ENCODE measurements at places on chromosomes 12 and 14.

DNA sequence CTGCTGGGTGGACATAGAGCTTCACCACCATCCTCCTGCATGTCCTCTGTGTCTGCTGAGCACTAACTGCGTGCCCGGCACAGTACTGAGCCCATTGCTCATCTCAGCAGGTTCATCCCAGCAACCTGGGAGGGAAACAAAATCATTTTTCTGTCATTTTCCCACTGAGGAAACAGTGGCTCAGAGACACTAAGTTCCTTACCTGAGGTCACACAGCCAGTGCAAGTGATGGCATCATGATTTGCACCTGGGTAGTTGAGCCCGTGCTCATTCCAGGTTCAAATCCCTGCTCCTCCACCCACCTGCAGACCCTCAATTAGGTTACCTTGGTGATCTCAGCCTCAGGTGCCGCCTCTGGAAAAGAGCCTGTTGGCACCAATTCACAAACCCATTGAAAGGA, 23.4 kb downstream of the RNFT2 start:
- DNase-seq = no peak

DNA sequence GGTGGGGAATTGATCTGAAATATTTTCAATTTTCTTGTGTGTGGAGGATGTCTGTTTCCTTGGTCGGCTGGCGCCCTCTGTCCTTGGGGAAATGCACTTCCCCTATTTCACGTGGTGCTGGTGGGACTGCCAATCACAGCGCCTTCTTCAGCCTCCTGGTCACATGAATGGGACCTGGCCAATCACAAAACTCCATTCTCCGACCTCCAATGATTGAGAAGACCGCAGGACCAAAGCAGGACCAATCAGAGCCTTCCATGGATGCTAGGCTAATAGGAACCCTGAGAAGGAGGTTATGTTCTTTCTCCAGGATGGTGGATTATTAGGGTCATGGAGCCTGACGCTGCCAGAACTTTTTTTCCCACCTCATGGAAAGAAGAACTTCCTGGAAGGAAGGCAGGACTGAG, 188.7 kb downstream of the TTC8 start:
- no peak for DNase-seq

DNA sequence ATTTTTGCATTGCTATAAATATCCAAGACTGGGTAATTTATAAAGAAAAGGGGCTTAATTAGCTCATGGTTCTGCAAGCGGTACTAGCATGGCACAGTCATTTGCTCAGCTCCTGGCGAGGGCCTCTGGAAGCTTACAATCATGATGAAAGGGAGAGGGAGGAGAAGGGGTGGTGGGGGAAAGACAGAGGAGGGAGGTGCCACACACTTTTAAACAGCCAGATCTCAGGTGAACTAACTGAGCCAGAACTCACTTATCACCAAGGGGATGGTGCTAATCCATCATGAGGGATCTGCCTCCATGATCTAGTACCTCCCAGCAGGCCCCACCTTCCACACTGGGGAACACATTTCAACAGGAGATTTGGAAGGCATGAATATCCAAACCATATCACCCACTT, 476.3 kb downstream of the PCNX1 start:
- no peak for DNase-seq

DNA sequence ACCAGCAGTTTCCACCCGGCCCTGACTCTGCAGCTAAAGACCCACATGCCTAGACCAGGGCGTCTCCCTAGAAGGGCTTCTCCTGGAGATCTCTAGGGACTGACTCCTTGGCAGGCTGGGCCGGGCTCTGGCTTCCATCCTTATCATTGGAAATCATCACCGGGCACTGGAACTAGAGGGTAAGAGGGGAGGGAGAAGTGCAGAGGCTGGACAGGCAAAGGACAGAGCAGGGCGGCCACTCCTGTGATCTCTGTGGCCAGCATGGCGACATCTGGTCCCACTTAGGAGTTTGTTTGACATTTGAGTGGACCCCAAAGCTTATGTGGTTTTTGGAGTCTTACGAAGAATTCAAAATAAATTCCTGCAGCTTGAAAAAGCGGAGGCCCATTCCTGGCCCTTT, 7.1 kb downstream of the LTBP2 start:
- no peak for DNase-seq

GRCh38 chr12:3684449-3685051, 68.4 kb downstream of the CRACR2A start:
- no peak for DNase-seq

GRCh38 chr12:6462234-6462995, 8.1 kb downstream of the VAMP1 start:
- DNase-seq = peak; percentile 49

- DNase-seq = no peak
Measured at GRCh38 chr14:23215421-23215820, 22.3 kb upstream of the RNF212B start.

All from activated naive CD4-positive, alpha-beta T cell treated with Interleukin-2 at 50 U/mL for 16 hours (primary cell).